ENCODE measurements at places on chromosomes 7 and 10. TPM values are rescaled to one million over a fixed set of nuclear protein-coding genes. Genes with fewer than 3 reads are reported as not detected.

Gene VSTM4
- total RNA-seq = 0.35 TPM

Gene SSMEM1
- total RNA-seq = not detected

Gene DDC
- total RNA-seq = not detected

Gene AOC1
- 6.1 TPM for total RNA-seq

Gene PLEKHS1
- 0.45 TPM for total RNA-seq

DNA sequence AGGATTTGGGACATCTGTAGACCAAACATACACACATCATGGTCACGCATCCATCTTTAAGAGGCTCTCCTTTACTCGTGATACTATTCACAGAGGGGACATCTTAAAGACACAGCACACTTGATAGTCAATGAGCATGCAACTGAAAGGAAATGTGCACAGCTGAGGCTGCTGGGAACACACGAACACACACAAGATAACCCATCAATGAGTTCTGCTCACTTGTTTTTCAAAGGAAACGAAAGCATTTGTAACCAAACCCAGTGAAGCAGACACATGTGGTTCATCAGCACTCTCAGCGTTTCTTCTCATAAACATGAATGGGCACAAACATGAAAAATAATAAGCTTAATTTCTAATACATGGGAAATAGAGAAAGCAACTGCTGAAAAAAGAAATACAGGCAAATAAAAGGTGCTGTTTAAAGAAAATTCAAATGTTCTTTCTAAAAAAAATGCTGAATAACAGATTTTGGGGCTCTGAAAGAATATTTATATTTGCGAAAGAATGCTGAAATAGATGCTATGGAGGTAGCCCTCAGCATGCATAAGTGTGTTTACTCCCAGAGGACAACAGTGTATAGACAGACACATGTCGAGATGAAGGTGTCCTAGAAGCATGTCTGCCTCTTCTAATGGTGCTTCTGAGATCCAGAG is 59.7 kb upstream of the LAMB4 start:
- DNase-seq = no peak

- DNase-seq = no peak
These were observed 143.7 kb downstream of the SLIT1 start for GRCh38 chr10:97042081-97042480.

GRCh38 chr10:56662765-56663447 is 301.8 kb upstream of the ZWINT start:
- no peak for DNase-seq

DNA sequence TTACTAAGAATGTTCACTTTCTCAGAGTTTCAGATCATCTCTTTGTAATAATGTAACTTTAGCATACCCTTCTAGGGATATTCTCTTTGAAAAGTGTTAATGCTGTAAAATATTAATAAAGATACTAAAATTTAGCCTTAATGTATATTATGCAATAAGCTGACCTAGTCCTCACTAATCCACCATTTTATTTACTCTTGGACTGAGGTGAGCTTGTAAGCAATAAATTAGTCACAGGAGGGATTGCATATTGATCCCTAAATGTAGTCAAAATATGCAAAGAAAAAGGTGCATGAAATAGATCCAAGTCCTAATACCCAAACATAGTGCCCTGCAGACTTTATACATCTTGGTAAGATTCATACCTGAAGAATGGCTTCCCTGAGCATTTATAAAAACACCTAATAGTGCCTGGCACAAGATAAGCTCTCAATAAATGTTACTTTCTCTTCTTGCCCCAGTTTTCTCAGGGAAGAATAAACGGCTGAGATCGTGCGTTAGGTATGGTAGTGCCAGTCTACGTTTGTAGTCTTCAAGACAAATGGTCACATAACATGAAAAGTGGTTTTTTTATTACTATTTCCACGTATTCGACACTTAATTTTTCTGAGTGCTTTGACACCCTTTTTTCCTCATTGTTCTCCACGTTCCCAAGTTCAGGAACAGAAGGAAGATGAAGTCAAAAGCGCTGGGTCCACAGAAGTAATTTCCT is 14.3 kb downstream of the INSIG1 start:
- peak; percentile 38 for DNase-seq

- peak; percentile 2 for DNase-seq
These were observed 42.4 kb upstream of the GDF10 start for GRCh38 chr10:47257396-47258120.

DNA sequence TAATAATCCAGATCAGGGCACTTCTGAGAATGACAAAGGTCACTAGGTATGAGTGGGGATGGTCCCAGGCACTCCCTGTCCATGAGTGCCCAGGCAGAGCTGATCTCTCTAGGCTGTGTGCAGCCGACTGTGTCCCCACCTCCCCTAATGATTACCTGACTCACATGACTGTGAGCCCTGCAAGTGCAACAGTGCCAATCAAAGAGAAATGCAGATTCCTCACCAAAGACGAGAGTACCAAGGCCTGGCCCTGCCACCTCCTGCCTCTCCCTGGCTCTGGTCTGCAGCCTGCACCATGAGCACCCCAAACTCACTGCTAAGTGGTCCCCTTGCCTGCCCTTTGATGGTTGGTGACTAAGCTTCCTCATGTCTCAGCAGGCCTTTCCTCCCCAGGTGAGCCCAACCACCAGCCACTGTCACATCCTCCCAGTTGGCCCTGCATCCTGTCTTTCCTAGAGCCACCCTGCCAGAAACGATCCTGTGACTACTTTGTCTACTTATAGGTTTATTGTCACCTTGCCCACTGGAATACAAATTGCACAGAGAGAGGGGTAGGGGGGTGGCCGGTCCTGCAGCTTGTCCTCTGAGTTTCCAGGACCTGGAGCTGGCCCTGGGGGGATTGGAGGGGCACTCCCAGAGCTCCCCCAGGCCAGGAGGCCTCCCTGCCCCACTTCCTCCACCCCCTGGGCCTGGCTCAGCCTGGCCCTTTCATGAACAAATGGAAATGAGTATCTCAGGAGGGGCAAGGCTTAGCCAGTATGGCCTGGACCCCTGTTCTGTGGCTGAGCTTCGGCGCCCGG is 22.4 kb upstream of the GDF10 start:
- no peak for DNase-seq

DNA sequence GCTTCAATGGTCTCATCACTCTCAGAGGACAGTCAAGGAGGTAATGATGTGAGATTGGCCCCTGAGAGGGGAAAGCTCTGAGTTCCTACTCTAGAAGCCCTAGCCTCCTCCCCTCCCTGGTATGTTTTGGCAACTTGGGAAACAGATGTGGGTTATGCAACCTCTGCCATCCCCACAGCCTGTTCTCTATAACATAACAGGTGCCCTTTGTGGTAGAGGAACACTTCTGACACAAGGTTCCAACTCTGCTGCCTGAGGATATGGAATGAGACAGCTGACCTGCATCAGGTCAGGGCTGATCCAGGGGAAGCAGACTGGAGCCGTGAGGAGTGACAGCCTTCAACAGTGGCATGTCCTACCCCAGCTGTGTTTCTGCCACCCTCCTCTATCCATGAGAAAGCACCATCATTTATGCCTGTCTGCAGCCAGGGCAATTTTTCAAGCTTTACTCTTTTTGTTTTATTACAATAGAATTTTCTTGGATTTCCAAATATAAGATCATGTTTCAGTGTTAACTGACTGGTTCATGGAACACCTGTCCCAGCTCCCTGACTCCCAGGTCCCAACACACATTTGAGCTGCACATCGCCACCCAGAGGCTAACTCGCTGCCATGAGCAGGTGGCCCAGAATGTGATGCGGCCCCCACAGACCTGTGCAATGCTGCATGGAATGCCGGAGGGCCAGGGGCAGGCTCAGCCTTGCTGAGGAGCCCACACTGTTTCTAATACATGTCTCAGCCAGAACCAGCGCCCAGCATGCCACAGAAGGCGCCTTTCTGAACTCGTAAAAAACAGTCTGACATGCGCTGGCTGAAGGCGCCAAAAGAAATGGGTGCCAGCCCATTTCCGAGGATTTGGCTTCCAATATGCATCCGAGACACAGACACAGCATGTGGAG is 124.8 kb upstream of the CHST15 start:
- no peak for DNase-seq

- DNase-seq = no peak
These were observed 77.6 kb upstream of the NME8 start for GRCh38 chr7:37770838-37771237.

GRCh38 chr10:24536636-24537035 is 187.1 kb downstream of the ARHGAP21 start:
- no peak for DNase-seq

GRCh38 chr10:74548676-74549075 is 277.7 kb upstream of the KAT6B start:
- DNase-seq = no peak

DNA sequence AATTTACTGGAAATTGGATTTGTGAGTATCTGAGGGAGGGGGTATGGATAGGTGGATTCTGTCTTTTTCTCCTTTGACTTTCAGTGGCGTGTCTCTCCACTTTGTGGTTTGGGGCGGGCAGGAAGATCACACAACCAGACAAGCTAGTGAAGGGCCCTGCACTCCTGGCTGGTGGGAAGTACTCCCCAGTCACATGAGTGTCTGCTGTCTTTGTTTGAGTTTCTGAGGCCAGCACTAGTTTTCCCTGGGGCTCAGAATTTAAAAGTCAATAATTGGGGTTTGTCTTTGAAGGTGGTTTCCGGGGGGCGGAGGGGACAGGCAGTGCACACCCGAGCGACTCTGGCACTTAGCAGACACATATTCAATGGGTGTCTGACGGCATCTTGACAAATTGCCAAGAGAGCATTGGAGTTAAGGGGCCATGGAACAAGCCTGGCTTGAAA is 120.1 kb downstream of the WDFY4 start:
- no peak for DNase-seq

DNA sequence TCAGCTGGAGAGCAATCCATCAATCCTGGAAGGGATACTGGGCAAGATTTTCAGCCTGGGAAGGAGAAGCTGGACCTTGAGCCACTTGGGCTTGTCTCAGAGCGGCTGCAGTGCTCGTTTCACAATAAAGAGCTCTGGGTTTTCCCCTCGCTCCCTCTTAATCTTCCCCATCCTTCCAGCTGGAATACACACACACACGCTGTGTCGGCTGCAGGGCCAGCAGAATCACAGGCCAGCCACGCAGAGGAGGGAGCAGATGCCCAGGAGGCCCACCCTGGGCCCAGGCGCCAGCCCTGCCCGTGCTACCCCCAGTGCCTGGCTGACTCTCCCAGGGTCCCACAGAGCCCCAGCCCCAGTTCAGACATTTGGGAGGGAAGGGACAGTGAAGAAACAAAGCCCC is 255.1 kb downstream of the TNS3 start:
- DNase-seq = no peak

All from renal cortical epithelial cell (primary cell).